ENCODE measurements at places on chromosomes 1 and 21.
A peak's percentile ranks its signal among the peaks of the same experiment; 100 is the strongest.

DNA sequence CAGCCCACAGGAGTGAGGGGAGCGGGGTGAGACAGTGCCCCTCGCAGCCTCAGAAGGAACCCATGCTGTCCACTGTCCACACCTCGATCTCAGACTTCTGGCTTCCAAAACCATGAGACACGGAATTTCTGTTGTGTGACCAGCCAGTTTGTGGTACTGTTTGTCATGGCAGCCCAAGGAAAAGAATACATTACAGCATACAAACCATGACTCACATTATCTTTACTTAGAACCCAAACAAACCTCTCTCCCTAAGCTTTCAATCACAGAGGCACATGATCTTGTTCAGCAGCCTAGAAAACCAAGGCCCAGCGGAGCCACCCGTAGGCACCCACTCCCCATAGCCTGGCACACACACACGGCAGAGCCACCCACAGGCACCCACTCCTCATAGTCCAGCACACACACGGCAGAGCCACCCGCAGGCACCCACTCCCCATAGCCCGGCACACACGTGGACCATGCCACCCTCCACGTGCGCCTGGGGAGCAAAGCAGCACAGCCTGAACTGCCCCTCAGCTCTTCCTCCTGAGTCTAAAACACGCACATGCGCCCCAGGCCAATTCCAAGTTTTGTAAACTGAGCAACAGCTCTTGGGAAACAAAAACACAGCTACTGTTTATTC, 458 bp upstream of the KRTAP10-4 start:
- no peak for DNase-seq

- no peak for DNase-seq
Observed at GRCh38 chr1:79663916-79664315, 657.4 kb upstream of the ADGRL4 start.

DNA sequence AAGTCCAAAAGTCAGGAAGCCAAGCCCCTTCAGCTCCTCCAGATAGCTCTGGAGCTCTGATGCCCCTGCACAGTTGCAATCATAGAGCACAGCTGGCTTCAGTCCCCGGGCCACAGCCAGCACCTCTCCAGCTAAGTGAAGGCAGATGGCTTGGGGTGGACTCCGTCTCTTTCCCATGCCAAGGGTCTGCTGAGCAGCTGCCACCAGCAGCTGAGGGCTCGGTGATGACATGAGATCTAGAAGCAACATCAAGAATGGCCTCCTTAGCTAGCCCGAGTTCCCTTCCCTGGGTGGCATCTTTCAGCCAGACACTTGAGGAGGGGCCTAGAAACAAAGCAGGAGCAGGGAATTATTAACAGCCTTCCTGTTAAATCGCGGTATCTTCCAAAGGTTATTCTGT, 973 bp downstream of the C1orf74 start:
- no peak for DNase-seq

DNA sequence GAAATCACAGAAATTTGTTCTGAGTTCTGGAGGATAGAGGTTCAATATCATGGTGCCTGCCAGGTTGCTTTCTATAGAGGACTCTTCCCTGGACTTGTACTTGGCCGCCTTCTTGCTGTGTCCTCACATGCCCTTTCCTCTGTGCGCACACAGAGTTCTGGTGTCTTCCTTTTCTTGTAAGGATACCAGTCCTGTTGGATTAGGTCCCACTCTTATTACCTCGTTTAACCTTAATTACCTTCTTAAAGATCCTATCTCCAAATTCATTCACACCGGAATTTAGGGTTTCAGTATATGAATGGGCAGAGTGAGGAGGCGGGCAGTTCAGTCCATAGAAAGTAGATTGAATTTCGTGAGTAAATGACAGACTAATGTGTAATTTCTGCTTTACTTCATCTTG, 413.9 kb downstream of the NCAM2 start:
- DNase-seq, result no peak

DNA sequence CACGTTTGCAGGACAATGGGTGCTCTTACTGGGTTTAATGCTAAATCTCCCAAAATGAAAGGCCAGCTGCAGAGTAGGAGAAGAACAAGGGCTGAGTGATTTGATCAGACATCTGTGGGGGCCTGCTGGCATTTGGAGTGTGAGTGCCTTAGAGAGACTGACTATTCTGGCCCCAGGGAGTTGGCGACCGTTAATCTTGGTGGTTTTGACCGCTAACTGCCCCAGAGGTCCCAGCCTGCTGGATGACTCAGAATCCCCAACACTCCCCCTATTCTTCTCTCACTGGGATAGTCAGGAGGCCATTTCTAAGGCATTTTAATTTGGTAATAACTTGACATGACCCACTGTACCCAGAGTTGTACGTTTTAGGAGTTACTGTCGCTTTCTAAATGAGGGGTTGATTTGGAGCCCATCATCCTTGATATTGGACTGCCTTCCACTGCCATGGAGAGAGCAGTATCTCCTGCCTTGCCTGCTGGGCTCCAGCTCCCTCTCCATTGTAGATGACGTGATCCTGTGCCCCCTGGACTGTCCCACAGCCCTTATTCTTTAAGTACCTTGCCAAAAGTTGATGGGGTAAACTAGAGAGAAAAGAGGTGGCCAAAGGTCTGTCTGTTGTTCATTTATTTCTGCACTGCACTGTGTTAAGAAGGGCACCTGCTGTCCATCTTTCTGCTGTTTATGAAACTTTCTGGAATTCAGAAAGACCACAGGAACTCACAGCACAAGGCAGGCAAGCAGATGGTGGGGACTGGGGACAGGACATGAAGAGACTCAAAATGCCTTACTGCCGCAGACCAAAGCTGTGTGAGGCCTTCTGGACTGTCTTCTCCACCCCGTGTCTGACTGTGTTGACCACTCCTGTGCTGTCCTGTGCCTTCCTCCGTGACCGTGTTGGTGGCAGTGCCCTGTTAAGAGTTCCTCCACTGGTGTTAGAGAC, 98.2 kb upstream of the ARTN start:
- DNase-seq, result peak; percentile 37

GRCh38 chr21:42819861-42820615, 59.3 kb downstream of the WDR4 start:
- no peak for DNase-seq

GRCh38 chr1:54160351-54160750, 7.6 kb upstream of the CDCP2 start:
- DNase-seq, result no peak

DNA sequence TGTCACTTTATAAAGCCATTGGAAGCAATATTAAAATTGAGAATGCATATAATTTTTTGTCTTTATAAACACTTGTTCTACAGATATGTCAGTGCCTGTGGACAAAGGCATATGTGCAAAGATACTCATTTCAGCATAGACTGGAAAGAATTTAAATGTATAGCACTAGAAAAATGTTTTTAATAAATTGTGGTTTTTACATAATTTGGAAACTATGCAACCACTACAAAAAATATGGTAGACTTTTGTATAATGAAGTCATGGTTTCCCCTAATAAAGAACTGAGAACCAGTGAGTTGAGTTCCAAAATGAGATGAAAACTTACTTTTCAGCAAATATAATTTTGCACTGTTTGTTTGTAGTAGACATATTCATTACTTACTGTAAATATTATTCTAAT, 48.5 kb downstream of the BRINP3 start:
- DNase-seq, result no peak

DNA sequence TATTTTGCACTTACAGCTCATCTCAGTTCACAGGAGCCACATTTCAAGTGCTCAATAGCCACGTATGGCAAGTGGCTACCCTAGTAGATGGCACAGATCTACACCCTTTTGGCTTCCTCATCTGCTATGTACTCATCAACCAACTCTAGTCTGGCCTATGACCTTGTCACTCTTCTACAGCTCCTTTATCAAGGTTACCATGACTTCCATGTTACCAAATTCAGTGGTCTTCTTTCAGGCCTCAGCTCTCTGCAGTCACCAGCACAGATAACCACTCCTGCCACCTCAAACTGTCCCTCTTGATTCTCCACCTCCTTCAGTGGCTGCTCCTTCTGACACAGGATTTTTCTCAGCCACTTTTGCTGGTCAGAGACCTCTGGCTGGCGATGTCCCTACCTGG, 11.7 kb upstream of the USP48 start:
- DNase-seq, result no peak

DNA sequence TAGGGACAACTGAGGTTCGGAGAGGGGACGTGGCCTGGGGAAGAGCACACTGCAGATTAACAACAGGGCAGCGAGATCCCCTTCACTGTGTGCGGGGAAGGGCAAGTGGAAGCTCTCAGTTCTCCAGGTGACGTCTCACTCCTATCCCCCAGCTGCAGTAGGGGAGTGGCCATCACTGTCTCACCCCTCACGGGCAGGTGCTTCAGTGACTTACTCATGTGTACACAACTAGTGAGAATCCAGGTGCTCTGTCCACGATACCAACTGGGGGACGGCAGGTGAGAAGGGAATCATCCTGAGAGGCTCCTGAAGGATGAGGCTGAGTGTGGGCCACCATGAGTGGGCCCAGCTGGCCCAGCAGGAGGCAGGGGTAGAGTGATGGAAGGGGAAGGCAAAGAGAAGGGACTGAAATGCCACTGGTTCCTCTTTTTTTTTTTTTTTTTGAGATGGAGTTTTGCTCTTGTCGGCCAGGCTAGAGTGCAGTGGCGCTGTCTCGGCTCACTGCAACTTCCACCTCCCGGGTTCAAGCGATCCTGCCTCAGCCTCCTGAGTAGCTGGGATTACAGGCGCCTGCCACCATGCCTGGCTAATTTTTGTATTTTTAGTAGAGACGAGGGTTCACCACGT, 25.9 kb downstream of the RHBG start:
- no peak for DNase-seq

DNA sequence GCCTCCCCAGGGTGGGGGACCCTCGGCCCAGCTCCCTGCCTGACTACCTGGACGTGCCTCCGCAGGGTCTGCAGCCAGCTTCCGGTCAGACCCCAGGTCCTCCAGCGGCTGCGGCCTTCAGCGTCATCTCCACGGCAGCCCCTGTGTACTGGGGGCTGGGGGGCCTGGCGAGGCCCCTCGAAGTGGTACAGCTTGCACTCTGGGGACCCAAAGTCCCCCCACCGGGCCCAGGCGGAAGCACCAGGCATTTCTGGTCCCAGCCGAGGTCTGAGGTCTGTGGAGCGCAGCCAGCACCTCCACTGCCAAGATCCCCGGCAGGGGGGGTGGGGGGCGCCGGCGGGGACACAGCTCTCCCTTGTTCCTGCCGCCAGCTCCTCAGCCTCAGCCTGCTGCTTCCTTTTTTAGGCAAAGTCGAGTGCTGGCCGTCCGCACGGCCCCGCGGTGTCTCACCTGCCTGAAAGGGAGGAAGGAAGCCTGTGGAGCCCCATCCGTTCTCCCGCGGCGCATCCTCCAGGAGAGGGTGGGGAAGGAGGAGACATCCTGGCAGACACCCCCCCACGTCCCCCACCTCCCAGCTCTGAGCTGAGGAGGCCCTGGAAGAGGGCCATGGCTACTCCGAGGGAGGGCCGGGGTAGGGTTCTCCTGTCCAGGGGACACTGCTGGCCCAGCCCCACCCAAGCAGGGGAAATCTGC, 1.2 kb upstream of the VWA1 start:
- DNase-seq, result peak; percentile 72

- peak; percentile 69 for DNase-seq
Observed at GRCh38 chr1:193104502-193104906, 710 bp downstream of the GLRX2 start.

DNA sequence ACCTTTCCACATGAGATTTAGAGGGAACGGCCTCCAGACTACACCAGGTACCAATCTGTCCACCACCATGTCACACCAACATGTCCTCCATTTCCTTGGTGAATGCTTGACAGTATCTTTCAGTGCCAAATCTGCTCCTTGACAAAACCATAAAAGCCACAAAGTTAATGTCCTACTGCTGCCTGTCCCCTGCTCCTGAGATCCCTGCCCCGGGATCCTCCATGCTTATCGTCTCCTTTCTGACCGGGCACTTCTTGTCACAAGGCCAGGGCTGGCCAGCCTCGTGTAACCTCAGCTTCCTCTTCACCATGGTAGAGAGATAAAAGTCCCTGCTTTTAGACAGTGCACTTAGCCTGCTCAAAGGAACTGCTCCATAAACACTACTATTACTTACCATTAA, 136.2 kb downstream of the NAV1 start:
- peak; percentile 81 for DNase-seq

- DNase-seq, result no peak
Observed at GRCh38 chr1:206716870-206717673, 32.4 kb downstream of the MAPKAPK2 start.

- DNase-seq, result no peak
Observed at GRCh38 chr1:171769171-171769570, 12.3 kb upstream of the METTL13 start.

GRCh38 chr1:207882692-207883091, 28.2 kb downstream of the CD34 start:
- no peak for DNase-seq
